HL-60 (cell line): ENCODE measurements at places on chromosomes 2 and 18.
A peak's percentile ranks its signal among the peaks of the same experiment; 100 is the strongest.

DNA sequence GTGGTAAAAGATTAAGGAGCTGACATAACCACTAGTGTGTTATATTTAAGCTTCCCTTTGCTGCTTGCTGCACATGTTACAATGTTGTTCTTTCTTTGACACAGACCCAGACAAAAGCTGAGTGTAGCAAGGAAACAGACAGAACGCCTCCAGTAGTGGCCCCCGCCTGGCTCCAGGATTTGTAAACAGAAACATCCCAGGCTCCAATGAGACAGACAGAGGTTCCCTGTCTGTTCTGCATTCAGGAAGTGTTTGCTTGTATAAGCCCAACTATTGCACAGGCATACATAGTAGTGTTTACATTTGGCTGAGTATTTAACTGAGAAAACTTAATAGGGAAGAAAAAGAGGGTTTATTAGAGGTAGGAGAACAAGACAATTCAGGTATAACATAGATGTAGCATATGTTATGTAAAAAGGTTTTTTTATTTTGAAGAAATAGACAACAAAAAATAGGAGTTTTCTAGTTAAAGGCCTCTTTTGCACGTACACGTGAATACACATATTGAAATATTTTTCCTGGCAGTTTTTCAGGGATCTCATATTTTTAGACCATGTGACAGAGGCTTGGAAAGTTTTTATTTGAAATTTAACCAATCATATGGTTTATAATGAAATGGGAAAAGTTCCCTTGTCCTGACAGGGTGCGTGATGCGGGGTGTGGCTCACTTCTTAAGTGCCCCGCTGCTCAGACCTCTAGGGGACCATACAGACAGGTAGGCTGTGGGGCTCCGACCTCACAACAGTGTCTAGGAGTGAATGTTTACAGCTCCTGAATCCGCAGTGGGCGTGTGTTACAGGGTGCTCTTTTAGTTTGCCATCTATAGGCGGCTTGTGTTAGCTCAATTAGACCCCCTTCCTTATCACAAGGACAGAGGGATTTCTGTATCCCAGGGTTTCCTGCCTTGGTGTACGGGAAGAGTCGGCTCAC lies 118.4 kb downstream of the BMPR2 start:
- no peak for DNase-seq

DNA sequence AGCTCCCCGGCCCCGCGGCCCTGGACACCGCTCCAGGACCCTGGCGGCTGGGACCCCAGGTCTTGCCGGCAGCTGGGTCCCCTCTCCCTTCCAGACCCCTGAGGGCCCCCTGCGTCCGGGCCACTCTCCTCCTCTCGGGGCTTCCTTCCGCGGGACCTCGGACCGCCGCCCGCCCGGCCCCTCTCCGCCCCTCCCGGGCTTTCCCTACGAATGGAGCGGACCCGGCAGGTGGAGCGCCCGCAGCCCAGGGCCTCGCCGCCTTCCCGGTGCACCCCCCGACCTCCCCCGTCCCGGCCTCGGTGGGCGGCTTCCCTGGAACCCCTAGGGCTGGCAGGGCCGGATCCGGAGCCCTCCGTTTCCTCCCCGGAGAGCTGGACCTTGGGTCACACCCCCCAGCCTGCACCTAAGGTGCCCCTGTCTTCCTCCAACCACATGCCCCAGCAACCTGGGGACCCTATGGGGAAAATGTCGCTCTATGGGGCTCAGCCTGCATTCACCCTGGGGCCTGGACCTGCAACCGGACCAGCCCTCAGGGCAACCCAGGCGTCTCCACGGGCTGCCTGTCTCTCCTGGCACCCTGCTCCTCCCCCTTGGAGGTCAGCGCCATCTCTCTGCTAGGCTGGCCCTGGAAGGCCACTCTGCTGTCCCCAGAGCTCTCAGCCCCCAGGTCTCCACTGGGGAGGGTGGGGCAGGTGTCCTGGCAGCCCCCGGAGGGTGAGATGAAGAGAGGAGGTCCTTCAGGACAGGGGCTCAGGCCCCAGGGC lies 730 bp downstream of the B3GNT7 start:
- no peak for DNase-seq

DNA sequence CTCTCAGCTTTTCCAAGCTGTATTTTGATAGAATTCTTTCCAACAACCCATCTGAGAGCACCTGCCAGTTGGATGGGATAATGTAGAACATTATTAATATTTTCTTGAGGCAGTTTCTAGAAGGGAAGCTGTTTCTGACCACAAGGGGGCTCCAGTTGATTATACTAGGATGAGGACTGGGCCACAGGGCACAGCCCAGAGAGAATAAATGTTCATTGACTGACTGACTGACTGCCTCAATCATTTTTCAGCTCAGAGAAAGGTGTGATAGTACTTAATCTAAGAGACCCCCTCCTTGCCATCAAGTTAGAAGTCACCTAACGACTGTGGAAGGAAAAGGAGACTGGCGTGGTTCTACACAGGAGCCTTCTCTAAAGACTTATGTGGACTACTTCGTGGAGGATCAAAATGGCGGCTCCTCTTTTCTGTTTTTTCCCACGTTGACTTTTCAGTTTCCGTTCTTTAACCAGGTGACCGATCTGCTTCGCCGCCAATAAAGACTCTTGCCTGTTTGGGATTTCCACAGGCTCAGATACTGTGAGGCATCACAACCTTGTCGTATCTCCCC lies 31.9 kb upstream of the CREG2 start:
- DNase-seq: peak; percentile 76

- no peak for DNase-seq
Observed at GRCh38 chr18:26556573-26556972, 8.2 kb upstream of the KCTD1 start.

DNA sequence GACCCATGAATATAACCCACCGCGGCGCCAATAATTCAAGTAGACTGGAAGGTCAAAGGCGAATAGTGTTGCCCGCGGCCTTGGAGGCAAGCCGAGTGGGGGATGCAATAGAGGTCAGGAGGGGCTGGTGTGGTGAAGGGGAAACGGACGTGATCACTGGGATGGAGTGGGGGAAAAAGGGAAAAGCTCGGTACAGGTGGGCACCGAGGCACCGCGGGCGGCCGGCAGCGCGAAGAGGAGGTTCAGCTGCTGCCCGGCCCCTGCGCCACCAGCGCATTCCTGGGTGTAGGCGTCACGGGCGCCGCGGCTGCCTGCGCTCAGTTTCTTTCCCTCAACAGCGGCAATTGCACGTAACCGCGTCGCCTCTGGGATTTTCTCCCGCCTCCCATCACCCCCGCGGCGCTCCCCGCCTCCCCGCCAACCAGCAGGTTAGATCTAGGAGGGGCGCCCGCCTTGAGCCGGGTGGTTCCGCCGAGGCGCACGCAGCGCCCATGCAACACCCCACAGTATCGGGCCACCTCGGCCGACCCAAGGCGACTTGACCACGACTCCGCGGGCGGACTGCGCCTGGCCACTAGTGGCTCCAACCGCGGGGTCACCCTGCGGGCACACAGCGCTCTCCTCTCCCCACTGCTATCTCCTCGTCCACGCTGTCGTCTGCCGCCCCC lies 1.5 kb downstream of the RND3 start:
- no peak for DNase-seq
